ENCODE measurements at places on chromosomes 5 and 9.

DNA sequence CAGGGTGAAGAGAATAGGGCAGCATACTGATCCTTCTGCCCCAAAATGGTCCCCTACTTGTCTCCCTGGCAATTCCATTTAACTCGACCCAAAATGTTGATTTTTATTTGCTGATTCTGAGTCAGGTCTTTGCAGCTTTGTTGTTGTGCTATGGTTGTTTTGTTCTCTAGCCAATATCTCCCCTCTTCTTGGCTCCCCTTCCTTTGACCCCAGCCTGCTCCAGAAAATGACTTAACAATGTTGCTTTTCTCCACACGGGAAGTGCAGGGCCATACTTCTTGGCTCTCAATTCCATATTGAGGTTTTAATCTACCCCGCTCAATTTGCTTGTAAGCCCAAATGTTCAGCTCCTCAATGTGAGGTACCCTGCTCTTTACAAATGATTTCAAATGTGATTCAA, 330.0 kb downstream of the RASEF start:
- no peak for DNase-seq
- H3K4me3 ChIP-seq, result no peak overlapping the region
- no peaks in the 10 kb centered on the region for H3K36me3 ChIP-seq
- no peaks in the 10 kb centered on the region for H3K4me1 ChIP-seq

GRCh38 chr5:131382407-131383395, 118.8 kb downstream of the CDC42SE2 start:
- peaks cover 46% of the 10 kb centered on the region for H3K4me1 ChIP-seq
- H3K27ac ChIP-seq, result peak overlapping the region; percentile 99
- H3K27me3 ChIP-seq, result no peaks in the 10 kb centered on the region
- peak; percentile 30 for DNase-seq
- H3K36me3 ChIP-seq, result peaks cover 21% of the 10 kb centered on the region

GRCh38 chr5:143473481-143473880, 70.0 kb upstream of the NR3C1 start:
- no peak overlapping the region for H3K4me3 ChIP-seq
- H3K27me3 ChIP-seq, result no peaks in the 10 kb centered on the region
- DNase-seq, result no peak
- no peak overlapping the region for H3K27ac ChIP-seq

DNA sequence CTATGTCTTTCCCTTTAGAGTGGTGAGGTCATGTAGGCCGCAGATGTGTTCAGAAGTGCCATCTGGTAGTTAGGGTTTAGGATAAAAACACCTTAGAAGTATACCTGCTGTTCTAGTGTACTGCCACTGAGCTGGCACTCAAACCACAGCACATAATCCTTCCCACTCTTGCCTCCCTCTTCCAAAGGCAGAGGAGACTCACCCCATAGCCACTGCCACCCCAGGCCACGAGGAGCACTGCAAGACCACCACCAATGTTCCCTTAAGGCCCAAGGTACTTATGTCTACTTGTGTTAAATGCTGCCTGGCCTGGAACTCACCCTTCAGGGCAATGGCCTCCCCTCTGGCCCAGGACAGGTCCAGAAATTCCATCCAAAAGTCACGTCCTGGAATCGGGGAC, 379.5 kb upstream of the EDIL3 start:
- H3K36me3 ChIP-seq, result no peaks in the 10 kb centered on the region
- no peaks in the 10 kb centered on the region for H3K4me1 ChIP-seq
- no peak for DNase-seq
- H3K27me3 ChIP-seq, result no peaks in the 10 kb centered on the region
- H3K27ac ChIP-seq, result no peak overlapping the region
- no peak overlapping the region for H3K4me3 ChIP-seq

GRCh38 chr5:35369965-35370790, 139.9 kb upstream of the PRLR start:
- H3K36me3 ChIP-seq, result no peaks in the 10 kb centered on the region
- H3K4me3 ChIP-seq, result no peak overlapping the region
- no peaks in the 10 kb centered on the region for H3K4me1 ChIP-seq
- H3K27me3 ChIP-seq, result peaks cover 4% of the 10 kb centered on the region
- DNase-seq, result no peak

DNA sequence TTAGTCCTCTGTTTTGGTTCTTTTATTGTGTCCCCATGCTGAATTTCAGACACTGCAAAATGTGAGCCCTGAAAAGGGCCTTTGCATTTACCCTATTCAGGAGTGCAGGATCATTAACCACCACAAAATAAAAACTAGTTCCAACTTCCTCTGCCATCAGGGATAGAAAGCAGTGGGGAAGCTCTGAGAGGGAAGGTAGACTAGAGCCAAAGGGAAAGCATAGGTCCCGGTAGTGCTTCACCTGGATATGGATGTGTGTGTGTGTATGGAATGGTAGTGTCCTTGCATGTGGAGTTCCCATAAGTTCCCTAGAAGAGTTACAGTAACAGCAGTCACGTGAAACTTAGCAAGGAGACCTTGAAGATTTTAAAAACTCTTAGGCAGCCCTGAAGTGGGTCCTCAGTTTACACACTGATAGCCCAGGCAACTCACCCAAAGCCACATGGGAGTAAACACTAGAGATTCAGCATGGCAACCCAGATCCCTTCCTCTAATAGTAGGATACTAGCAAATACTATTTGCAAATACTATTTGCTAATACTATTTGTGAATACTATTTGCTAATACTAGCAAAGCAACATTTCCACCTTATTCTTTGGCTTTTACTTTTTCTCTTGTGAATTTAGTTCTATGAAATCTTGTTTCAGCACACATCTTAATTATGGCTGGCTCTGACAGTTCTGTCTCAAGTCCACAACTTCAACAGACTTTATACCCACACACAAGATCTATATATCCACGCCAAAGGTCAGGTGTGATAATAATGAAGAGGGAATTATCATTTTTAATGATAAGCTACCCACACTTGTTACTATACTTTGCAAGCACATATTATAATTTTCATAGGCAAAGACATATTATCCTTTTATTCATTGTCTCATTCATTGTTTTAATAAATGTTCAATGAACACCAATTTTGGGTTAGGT, 70.4 kb upstream of the IFNE start:
- H3K27ac ChIP-seq, result no peak overlapping the region
- H3K36me3 ChIP-seq, result no peaks in the 10 kb centered on the region
- peaks cover 42% of the 10 kb centered on the region for H3K27me3 ChIP-seq
- DNase-seq, result no peak
- no peak overlapping the region for H3K4me3 ChIP-seq

GRCh38 chr5:7650755-7651154, 200.2 kb downstream of the CFAP90 start:
- no peak overlapping the region for H3K4me3 ChIP-seq
- no peaks in the 10 kb centered on the region for H3K4me1 ChIP-seq
- no peaks in the 10 kb centered on the region for H3K27me3 ChIP-seq
- DNase-seq, result no peak

- H3K27ac ChIP-seq, result no peak overlapping the region
- H3K4me1 ChIP-seq, result peaks cover 3% of the 10 kb centered on the region
- no peaks in the 10 kb centered on the region for H3K36me3 ChIP-seq
- no peak for DNase-seq
- H3K4me3 ChIP-seq, result no peak overlapping the region
- no peaks in the 10 kb centered on the region for H3K27me3 ChIP-seq
These were observed 70.9 kb downstream of the SPRY4 start for GRCh38 chr5:142253938-142254337.

GRCh38 chr5:17805227-17805825, 171.1 kb downstream of the TAF11L14 start:
- H3K27me3 ChIP-seq, result no peaks in the 10 kb centered on the region
- no peak overlapping the region for H3K4me3 ChIP-seq
- no peak for DNase-seq

DNA sequence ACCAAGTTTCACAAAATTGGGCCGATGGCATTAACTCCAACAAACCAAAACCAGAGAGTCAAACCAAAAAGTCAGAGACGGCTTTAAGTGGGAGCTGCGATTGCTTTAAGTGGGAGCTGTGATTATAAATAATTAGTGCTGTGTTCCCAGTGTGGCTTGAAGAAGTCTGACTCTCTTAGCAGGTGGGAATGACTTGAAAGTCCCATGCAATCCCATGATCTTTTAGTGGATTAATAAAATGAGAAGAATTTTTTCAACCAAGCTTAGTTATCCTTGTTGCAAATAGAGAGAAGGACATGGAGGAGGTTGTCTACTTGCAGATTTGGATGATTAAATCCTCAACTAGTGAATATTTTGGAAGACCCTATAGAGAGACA, 68.5 kb downstream of the MYO10 start:
- no peak for DNase-seq
- no peaks in the 10 kb centered on the region for H3K36me3 ChIP-seq
- H3K4me3 ChIP-seq, result no peak overlapping the region
- H3K4me1 ChIP-seq, result no peaks in the 10 kb centered on the region

DNA sequence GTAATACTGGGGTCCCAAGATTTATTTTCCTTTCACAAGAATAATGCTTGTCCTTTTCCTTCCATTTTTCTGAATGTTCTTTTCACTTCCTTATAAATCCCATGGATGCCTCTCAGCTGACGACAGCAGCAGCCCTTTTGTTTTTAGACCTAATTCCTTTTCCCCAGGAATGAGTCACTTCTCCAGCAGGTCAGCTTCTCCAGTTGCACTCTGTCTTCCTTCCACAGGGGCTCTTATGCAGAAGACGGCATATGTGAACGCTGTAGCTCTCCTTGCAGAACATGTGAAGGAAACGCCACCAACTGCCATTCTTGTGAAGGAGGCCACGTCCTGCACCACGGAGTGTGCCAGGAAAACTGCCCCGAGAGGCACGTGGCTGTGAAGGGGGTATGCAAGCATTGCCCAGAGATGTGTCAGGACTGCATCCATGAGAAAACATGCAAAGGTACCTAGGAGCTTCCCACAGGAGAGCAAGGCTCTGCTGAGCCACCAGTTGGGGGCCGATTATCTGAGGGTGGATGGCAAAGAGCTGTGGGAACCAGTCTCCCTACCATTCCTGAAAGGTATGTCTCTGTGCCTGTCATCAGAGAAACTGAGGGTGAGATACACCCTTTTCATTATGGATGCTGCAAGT, 72.9 kb downstream of the RFK start:
- DNase-seq, result no peak
- H3K36me3 ChIP-seq, result no peaks in the 10 kb centered on the region
- no peak overlapping the region for H3K4me3 ChIP-seq
- H3K27me3 ChIP-seq, result no peaks in the 10 kb centered on the region
- no peaks in the 10 kb centered on the region for H3K4me1 ChIP-seq

GRCh38 chr5:622946-623522, 10.9 kb downstream of the CEP72 start:
- no peak for DNase-seq
- H3K36me3 ChIP-seq, result peaks cover 16% of the 10 kb centered on the region
- H3K4me3 ChIP-seq, result no peak overlapping the region
- H3K4me1 ChIP-seq, result no peaks in the 10 kb centered on the region
- H3K27ac ChIP-seq, result no peak overlapping the region

- DNase-seq, result no peak
- no peak overlapping the region for H3K27ac ChIP-seq
- H3K27me3 ChIP-seq, result no peaks in the 10 kb centered on the region
- H3K4me3 ChIP-seq, result no peak overlapping the region
- H3K4me1 ChIP-seq, result no peaks in the 10 kb centered on the region
These were observed 178.0 kb downstream of the RFK start for GRCh38 chr9:76216161-76216649.

- no peaks in the 10 kb centered on the region for H3K4me1 ChIP-seq
- no peaks in the 10 kb centered on the region for H3K36me3 ChIP-seq
- DNase-seq, result no peak
- H3K4me3 ChIP-seq, result no peak overlapping the region
- no peak overlapping the region for H3K27ac ChIP-seq
These were observed 13.0 kb upstream of the FAM240B start for GRCh38 chr9:38732885-38733284.

- H3K4me3 ChIP-seq, result no peak overlapping the region
- DNase-seq, result no peak
- no peaks in the 10 kb centered on the region for H3K4me1 ChIP-seq
These were observed 627.1 kb downstream of the PDE4D start for GRCh38 chr5:59266410-59266809.

DNA sequence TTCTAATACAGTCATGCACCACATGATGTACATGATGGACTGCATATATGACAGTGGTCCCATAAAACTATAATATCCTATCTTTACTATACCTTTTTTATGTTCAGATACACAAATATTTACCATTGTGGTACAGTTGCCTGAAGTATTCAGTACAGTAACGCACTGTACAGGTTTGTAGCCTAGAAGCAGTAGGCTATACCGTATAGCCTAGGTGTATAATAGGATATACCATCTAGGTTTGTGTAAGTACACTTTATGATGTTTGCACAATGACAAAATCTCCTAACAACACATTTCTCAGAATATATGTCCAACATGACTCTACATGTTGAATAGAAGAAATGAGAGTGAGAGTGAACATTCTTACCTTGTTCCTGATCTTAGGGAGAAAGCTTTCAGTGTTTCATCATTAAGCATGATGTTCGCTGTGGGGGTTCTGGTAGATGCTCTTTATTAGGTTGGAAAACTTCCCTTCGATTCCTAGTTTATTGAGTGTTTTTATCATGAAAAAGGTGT, 31.8 kb downstream of the AMBP start:
- no peak overlapping the region for H3K27ac ChIP-seq
- no peak for DNase-seq
- peaks cover 6% of the 10 kb centered on the region for H3K36me3 ChIP-seq
